ENCODE measurements at places on chromosomes 3 and 15.
A peak's percentile ranks its signal among the peaks of the same experiment; 100 is the strongest.

- DNase-seq = no peak
Observed at GRCh38 chr3:127092776-127093175, 100.2 kb upstream of the PRR23E start.

GRCh38 chr15:51720201-51720995, 17.1 kb downstream of the LYSMD2 start:
- DNase-seq = no peak

DNA sequence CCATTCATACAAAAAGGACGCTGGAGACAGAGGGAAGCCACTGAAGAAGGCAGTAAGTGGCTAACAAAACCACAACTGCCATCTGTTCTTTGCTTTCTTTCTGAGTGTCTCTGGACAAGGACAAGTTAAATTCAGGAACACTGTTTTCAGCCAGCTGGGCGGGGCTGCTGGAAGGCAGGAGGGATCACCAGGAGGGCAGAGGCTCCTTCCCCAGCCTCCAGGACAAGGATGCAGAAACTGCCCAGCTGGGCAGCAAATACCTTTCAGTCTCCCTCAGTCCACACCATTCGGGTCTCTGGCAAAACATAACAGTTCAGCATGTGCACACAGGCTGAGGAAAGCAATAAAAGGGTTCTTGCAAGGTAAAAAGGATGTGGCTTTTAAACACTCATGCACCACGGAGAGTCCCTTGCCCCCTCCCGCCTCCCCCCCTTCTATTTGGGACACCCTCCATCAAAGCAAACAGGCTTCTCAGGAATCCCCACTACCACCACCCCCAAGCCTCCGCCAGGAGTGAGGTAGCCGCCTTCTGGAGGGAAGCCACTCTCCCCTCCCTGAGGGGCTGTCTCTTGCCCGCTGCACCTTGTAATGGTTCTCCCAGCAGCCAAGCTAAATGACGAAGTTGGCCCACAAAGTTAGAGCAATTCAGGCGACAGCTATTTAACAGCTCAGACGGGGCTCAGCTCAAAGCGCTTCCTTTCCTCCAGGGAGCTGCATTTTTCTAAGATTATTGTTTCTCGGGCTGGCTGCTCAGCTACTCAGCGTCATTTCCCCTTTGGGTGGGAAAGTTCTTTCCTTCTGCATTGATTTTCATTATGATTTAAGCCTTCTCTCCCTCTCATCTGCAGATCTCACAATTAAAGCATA, 3.8 kb downstream of the HEG1 start:
- DNase-seq = peak; percentile 71

GRCh38 chr3:67384760-67385397, 269.5 kb downstream of the SUCLG2 start:
- DNase-seq = peak; percentile 66

- peak; percentile 59 for DNase-seq
Observed at GRCh38 chr3:129824926-129825541, 68.5 kb downstream of the TMCC1 start.

- DNase-seq = no peak
Observed at GRCh38 chr15:74482661-74483060, 21.7 kb upstream of the UBL7 start.

DNA sequence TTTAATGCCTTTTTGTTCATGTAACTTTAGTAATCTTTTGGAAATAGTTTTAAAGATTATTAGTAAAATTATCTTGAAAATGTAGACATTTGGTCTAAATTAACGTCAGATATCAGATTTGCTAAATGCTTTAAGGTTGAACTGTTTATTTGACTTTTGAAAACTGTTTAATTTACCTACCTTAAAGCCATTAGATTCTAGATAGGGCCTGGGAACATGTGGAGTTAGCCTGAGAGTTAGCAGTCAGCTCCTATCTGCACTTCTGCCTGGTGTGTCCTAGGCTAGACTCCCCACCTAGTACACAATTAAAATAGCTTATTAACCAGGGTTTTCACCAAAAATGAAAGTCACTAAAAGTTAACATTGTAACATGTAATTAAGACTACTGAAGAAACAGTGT, 53.7 kb upstream of the CFAP20DC start:
- DNase-seq = no peak

- no peak for DNase-seq
Observed at GRCh38 chr3:155159301-155159700, 79.2 kb downstream of the MME start.
